ENCODE measurements at places on chromosomes 16 and 17.

DNA sequence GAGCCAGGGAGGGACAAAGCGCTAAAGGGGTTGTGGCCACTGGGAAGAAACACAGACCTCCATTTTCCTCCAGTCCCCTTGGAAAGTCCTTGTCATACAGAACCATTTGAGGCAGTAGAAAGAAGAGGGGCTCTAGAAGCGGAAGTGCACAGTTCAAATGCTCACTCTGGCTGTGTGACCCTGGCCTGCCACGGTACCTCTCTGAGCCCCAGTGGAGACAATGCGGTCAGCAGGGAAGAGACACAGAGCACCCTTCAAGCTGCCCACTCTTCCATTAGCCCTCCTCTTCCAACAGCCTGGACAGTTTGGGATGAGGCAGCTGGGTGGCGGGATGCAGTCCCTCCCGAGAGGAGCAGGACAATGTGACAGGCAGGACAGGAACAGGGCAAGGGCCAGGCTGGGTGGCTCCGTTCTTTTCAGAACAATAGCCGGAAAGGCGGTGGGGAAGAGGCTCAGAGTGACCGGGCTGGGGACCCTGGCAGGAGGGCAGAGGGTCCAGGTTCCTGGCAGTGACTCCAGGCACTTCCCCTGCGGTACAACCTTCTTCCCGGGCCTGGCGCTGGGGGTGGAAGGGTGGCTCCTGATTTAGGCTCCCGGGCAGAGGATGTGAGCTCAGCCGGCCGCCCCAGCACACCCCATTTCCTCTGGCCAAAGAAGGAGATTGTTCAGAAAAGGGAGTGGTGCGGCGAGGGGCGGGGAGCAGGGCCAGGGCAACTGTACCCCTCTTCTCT is 5.6 kb downstream of the CASKIN2 start:
- DNase-seq: no peak

GRCh38 chr17:66983414-66984021 is 19.0 kb downstream of the CACNG4 start:
- no peak for DNase-seq

DNA sequence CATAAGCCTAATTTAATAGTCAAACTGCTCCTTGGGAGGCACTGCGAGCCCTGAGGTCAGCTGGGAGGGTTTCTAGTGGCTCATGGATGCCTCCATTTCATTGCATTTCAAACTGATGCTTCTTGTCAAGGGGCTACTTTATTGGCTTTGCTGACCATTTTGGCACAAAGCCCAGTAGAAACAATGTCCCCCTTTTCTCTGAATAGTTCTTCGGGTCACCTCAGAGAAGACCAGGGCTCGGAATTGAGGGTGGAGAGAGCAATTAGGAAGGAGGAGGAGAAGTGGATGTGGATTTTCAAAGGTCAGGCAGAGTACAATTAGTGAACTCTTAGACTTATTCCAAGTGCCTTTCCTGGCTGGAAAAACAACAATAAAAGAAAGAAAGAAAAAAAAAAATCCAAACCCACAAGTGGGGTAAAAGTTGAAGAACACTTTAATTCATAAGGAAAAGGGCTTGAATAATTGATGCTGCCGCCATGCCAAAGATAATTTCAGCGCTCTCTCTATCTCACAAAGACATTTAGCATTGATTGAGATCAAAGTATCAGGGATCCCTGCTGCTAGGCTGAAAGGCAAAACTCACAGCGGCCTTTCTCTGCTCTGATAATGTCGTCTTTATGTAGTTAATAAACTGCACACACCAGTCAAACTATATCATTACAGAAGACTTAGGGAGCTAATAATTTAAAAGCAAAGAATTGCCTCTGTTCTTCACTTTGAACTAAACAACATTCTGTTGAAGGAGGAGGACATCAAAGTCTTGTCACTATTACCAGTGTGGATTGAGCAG is 122.7 kb downstream of the RGS9 start:
- no peak for DNase-seq

DNA sequence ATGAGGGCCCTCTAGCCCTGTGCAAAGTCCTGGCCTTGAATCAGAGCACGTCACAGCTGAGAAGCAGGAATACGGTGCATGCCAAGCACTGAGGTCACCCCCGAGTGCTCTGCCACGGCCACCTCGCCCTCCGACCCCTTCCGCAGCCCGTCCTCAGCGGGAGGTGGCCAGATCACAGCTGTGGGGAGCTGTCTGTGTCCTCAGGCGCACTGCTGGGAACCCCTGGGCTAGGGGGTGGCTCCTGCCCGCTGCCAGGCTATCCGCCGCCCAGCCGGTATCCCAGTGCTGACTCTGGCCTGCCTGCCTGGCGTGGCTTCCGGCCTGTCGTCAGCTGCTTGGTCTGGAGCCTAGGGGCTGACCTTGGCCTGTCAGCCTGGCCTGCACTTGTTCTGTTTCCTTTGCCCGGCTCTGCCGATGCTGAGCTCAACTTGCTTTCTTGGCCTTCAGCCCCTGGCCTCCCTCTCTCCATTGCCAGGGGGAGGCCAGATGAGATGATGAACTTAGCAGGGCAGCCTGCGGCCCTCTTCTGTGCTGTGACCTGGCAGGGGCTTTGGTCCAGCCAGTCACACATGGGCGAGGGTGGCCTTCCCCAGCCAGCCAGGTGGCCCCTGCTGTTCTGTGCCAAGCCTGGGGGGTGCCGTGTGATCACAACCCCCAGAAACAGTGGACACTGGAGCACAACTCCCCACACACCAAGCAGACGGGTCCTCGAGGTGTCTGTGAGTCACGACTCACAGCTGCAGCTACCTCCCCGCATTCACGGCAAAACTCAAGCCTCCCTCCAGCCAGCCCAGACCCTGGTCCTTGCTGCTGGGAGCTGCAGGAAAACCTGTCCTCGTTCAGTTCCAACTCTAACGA is 77.3 kb downstream of the ZDHHC7 start:
- no peak for DNase-seq

DNA sequence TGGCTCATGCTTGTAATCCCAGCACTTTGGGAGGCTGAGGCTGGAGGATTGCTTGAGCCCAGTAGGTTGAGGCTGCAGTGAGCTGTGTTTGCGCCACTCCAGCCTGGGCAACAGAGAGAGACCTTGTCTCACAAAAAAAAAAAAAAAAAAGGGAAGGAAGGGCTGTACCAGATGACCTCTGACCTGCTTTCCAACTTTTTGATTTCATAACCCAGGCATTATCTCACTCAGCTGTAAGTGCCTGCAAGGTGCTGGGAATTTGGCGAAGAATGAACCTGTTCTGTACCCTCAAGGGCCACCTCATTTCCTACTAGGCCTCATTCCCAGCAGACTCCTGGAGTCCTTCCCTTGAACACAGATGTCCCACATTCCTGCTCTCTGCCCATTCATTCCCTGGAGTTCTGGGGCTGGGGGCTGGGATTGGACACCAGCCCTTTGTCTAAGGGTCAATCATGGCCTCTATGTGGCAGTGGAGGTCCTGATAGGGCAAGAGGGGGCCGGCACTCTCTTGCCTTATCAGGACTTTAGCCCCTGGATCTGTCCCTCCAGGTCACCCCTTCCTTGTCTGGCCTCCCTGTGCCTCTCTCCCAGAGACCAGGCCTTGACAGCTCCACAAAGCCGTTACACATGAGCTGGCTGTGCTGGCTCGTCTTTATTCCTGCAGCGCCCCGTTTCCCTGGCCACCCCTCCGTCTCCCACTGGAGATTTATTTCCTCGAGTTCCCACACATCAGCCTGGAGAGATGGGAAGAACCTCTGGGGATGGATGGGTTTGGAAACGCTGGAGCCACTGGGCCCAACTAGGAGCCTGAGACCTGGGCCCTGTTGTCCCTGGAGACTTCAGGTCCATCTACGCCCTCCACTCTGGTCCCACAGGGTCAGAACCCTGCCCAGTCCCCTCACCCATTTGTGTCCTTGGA is 821 bp upstream of the GFAP start:
- DNase-seq: no peak

DNA sequence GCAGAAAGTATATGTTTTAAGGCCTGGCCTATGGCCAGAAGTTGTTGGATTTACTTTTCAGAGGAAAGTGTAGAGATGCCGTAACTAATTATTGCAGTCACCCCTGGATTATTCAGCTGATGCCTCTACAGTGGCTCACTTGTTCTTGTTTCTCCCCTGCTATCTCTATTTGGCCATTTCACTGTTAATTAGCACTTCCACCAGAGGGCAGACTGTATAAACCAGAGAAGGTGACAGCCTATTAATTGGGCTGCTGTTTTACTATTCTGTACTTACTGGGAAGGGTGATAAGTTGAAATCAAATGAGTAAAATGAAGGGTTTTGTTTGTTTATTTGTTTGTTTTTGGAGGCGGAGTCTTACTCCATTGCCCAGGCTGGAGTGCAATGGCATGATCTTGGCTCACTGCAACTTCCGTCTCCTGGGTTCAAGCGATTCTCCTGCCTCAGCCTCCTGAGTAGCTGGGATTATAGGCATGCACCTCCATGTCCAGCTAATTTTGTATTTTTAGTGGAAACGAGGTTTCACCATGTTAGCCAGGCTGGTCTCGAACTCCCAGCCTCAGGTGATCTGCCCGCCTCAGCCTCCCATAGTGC is 66.0 kb downstream of the CDK12 start:
- no peak for DNase-seq

DNA sequence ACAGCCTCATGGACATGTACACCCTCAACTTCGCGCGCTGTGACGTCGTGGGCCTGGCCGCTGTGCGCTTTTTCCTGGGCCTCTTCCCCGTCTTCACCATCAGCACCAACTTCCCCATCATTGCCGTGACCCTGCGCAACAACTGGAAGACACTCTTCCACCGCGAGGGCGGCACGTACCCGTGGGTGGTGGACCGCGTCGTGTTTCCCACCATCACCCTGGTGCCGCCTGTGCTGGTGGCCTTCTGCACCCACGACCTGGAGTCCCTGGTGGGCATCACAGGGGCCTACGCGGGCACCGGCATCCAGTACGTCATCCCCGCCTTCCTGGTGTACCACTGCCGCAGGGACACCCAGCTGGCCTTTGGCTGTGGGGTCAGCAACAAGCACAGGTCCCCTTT is 23.5 kb downstream of the GRIN2C start:
- DNase-seq: no peak

DNA sequence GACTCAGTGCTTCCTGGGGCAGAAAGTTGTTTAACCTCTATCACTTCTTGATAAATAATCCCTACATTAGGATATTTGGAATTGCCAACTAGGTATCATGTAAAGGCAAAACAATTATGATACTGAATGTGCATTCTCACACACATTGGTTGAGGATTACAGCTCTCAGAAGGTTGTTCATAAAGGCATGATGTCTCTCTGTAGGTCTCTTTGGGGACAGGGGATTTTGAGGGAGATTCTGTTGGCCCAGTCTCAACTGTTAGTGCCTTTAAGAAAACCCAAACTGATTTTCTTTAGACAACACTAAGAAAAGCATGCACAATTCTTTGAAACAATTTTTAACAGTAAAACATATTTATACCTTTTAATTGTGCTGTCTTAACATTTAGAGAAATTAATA is 56.5 kb downstream of the GNAO1 start:
- DNase-seq: no peak

DNA sequence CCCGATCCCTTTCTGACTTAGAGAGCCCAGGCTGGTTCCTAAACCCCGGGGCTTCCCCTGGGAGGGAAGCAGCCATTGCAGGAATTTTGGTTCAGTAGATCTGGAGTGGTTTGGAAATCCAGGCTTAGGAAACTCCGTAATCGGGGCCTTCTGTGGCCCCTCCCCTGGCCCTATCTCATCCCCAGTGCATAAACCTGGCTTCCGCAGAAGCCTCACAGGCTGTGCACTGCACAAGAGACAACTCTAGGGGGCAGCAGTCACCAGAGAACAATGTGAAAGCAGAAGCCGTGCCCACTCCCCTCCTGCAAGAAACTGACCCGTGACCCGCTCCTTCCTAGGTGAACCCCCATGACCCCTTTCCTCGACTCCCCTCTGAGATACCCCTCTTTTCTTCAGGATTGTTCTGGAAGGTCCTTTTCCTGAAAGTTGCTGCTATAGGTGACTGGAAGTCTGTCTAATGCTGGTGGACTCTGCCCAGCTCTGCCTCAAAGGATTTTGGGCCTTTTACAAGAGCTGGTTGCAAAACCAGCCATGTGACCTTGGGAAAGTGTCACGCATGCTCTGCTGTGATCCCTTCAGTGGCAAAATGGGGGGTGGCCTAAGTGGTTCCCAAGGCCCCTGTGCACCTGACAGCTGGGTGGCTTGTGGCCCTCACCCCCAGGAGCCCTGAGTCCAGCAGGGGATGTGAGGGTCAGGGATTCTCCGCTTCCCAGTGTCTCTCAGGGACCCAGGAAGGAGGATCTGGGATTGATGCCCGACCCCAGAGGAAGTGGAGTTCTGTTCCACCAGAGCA is 14.4 kb downstream of the GUCY2D start:
- no peak for DNase-seq

DNA sequence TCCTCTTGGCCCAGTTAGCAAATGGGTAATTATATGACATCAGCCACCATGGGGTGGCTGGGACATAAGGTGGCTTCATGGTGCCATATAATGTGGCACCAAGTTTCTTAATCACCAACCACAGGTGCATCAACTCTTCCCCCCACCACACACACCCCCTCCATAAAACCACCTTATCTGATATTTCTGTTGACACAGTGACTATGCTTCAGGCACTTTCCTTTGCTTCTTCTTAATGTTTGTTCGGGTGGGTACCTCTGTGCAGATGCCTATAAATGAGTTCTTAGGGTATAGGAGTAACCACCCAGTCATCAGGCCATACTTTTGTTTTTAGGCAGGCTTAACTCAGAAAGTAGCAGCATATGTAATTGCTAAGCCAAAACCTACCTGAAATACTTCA is 29.5 kb downstream of the RNF43 start:
- DNase-seq: no peak

DNA sequence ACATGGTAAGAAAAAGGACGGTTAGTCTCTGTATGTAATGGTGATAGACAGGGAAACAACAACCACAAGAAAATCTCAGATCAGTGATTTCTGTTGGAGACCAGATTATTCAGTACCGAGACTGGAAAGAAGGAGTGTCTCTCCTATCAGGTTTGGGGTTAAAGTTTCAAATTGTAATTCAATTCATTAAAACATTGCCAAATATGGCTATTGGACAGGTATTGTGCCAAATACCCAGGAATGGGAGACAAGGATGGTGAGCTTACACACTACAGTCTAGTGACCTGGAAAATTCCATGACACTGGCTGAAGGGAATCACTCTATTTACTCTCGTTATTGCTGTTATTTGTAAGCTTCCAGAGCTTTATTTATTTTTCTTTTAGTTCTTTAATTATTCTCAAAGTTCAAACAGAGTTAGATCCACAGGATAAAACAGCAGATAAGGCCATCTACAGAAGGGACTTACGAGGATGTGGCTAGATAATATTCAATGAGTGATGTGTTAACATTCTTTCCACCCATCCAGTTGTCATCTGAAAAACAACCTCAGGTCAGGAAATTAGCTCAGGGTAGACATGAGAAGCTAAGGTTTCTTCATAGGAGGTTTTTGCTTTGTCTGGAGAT is 25.1 kb upstream of the MMD start:
- no peak for DNase-seq

GRCh38 chr17:49471089-49471683 is 23.9 kb upstream of the NGFR start:
- DNase-seq: no peak

GRCh38 chr17:34999456-34999855 is 19.1 kb downstream of the LIG3 start:
- no peak for DNase-seq
